Liver (tissue), 10 donors: ENCODE measurements at places on chromosomes 4 and X. TPM values are rescaled to one million over a fixed set of nuclear protein-coding genes. Genes with fewer than 3 reads are reported as not detected.

The UGT2B7 gene
- total RNA-seq, result 185 TPM

The PLP1 gene
- 0.67 TPM for total RNA-seq

DNA sequence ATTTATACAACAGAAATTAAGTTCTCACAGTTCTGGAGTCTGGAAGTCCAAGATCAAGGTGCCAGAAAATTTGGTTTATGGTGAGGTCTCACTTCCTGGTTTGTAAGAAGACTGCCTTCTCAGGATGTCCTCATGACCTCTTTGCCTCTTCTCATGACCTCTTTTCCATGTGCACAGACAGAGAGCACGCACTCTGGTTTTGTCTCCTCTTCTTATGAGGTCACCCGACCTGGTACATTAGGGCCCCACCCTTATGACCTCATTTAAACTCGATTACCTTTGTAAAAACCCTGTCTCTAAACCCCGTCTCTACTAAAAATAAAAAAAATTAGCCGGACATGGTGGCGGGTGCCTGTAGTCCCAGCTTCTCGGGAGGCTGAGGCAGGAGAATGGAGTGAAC, 155.9 kb downstream of the KIT start:
- no peaks in the 10 kb centered on the region for H3K4me1 ChIP-seq
- DNase-seq, result no peak
- H3K4me3 ChIP-seq, result no peak overlapping the region

DNA sequence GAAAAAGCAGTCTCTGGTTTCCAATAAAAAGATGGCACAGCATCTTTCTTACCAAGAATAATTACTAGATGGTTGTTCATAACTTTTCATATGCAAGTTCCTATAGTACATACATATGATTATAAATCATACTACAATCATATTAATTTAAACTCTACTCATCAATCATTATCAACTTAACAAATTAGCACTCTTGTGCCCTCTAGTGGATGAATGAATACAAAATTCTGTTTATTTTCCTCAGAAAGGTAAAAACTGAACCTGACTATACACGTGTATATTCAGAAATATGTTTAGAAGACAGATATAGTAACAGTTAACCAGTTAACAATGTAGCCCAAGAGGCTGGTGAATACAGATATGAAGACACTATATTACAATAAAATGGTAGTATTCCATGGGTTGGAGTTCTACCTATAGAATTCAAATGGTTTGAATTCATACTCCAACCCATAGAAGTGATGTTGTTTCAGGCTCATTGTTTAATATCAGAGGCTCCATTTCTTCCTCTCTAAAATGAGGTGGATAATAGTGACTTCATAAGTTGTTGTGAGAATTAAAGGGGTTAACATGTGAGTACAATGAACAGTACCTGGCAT, 100.0 kb downstream of the ADAMTS3 start:
- no peak overlapping the region for H3K4me3 ChIP-seq
- H3K36me3 ChIP-seq, result no peaks in the 10 kb centered on the region
- DNase-seq, result no peak
- no peaks in the 10 kb centered on the region for H3K27me3 ChIP-seq
- H3K4me1 ChIP-seq, result no peaks in the 10 kb centered on the region

DNA sequence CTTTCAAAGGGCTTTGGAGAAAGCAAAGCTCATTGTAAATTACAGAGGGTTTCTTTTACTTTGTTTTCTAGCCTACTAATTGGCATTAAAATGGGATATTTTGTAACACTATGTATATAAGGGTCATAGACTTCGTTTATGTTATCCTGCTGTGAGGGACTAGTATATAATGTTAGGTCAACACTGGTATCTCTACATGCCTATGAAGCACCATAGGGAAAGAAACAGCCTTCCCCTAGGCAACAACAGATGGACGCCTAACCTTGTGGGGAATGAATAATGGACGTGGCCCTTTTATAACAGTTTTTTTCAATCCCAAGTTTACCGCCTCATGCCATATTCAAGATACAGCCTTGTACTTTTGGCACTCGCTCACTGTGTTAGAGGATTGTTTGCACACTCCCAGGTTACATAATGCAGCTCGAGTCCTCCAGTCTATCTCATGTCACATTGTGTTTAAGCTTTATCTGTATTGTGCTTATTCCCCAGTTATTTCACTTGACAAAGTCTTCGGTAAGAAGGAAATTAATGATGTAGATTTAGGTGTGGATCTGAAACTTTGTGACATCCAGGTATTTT, 711.0 kb downstream of the RPA4 start:
- H3K27me3 ChIP-seq, result no peaks in the 10 kb centered on the region
- no peak overlapping the region for H3K27ac ChIP-seq
- H3K36me3 ChIP-seq, result no peaks in the 10 kb centered on the region
- no peak overlapping the region for H3K4me3 ChIP-seq
- DNase-seq, result no peak
